Tibial nerve (tissue), 4 donors: ENCODE measurements at places on chromosomes 16 and 17. TPM values are rescaled to one million over a fixed set of nuclear protein-coding genes. Genes with fewer than 3 reads are reported as not detected.

MYH8 gene
- total RNA-seq = not detected

ZNF18 gene
- 12.9 TPM for total RNA-seq

DPH1 gene
- 60.8 TPM for total RNA-seq

DBNDD1 gene
- total RNA-seq = 0.42 TPM

SLC47A2 gene
- total RNA-seq = not detected

CCL17 gene
- not detected for total RNA-seq

DHRS7C gene
- total RNA-seq = not detected

MYLK3 gene
- 1.0 TPM for total RNA-seq

FOXL1 gene
- total RNA-seq = 10.5 TPM

FAM171A2 gene
- 1.0 TPM for total RNA-seq

NMRAL1 gene
- total RNA-seq = 61.8 TPM

ZP2 gene
- total RNA-seq = not detected

CSH2 gene
- total RNA-seq = not detected

MEFV gene
- total RNA-seq = 1.3 TPM

HID1 gene
- 9.9 TPM for total RNA-seq

TP53TG3F gene
- not detected for total RNA-seq

MILR1 gene
- total RNA-seq = 6.7 TPM

IKZF3 gene
- 1.4 TPM for total RNA-seq

KRT36 gene
- total RNA-seq = not detected

CDRT15 gene
- not detected for total RNA-seq

MMP28 gene
- 145 TPM for total RNA-seq

EVPL gene
- 3.0 TPM for total RNA-seq

KANSL1 gene
- 120 TPM for total RNA-seq

TSNAXIP1 gene
- 2.8 TPM for total RNA-seq

ACBD4 gene
- total RNA-seq = 41.9 TPM

TAT gene
- total RNA-seq = not detected

ATF7IP2 gene
- total RNA-seq = 4.0 TPM

BCO1 gene
- total RNA-seq = not detected

CHST6 gene
- total RNA-seq = 0.21 TPM

ABCC12 gene
- under 0.01 TPM for total RNA-seq

CD300LG gene
- 12.9 TPM for total RNA-seq

DLX4 gene
- not detected for total RNA-seq

RABEP1 gene
- total RNA-seq = 45.7 TPM

KRT32 gene
- total RNA-seq = not detected

RNF157 gene
- total RNA-seq = 11.1 TPM

ADAD2 gene
- total RNA-seq = not detected

KRT33B gene
- not detected for total RNA-seq

CTRB1 gene
- 1.0 TPM for total RNA-seq

ITGB3 gene
- 20.4 TPM for total RNA-seq

KRT31 gene
- total RNA-seq = not detected

ENPP7 gene
- not detected for total RNA-seq

PRAC2 gene
- total RNA-seq = not detected

PIPOX gene
- total RNA-seq = 0.60 TPM
